ENCODE measurements at places on chromosomes 6 and 20.

DNA sequence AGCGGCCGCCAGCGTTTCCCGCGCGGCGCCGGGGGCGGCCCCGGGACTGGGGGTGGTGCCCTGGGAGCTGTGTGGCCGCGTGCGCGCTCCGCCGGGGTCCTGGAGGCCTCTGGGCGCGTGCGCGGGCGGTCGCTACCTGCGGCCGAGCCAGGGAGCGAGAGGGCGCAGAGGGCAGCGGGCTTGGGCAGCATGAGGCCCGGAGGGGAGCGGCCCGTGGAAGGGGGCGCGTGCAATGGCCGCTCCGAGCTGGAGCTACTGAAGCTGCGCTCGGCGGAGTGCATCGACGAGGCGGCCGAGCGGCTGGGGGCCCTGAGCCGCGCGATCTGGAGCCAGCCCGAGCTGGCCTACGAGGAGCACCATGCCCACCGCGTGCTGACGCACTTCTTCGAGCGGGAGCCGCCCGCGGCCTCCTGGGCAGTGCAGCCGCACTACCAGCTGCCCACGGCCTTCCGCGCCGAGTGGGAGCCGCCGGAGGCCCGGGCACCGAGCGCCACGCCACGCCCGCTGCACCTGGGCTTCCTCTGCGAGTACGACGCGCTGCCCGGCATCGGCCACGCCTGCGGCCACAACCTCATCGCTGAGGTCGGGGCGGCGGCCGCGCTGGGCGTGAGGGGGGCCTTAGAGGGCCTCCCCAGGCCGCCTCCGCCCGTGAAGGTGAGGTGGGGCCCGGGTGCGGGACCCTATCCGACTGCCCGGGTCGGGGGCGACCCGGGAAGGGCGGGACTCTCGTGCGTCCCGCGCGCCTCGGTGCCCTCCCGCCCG is at the start of gene PM20D2:
PM20D2 (plus strand) TSS at position 100 of the 762 bp plus-strand sequence; CDS start at position 190, 90 bp downstream.
- DNase-seq, result peak; percentile 52

GRCh38 chr20:29876911-29877285 is 1380.6 kb upstream of the DEFB115 start:
- DNase-seq, result no peak

DNA sequence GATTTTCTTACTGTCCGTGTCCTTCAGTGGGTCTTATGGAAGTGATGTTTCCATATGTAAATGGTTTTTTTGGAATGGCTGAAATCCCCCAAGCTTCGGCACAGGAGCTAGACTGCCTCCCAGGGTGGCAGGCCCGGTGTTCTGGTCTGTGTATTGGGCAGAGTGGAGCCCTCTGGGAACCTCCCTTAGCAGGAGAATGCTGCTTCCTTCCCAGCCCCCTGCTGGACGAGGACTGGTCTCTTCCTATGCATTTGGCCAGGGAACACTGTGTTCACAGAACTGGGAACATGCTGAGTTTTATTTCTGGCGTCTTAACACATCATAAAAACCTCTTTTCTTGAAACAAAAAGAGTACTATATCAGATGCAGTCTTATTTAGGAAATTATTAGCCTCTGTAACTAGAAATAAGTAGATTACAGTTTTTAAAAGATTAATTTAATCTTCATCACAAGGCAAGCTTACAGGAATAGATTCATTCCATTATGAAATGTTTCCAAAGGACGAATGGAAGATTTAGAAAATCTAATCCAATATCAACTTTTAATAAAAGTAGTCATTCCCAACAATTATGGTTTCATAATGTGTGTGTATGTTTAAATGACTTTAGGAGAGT is 56.6 kb downstream of the SYTL3 start:
- peak; percentile 42 for DNase-seq

DNA sequence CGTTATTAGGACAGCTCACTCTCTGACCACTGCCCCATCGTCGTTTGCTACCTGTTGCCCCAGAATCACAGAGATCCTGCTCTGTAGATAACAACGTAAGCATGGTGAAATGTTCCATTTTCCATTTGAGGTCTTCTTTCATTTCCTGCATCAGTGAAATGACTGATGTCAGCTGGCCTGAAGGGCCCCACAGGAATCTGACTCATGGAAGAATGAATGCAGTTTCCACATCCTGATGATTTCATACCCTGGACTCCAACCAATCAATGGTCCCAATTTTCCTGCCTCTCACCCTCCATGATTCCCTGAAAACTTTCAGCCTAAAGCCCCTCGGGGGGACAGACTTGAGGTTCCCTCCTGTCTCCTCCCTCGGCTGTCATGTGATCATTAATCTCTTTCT is 394.4 kb upstream of the CDH4 start:
- DNase-seq, result no peak

DNA sequence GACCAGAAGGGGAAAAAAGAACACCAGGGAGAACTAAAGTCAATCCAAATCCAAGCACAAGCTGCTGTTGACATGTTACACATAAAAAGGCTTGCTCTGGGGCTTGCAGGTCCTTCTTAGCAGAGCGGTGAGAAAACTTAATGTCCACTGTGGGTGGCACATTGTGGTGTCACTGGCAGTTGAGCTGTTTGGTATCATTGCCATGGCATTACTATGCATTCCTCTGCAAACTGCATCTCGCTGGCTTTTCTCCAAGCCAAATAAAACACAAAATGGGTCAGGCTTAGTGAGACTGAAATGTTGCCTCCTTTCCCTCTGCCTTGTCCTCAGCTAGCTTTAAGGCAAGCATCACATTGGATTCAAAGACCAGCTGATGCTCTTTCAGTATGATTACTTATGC is 40.9 kb downstream of the LY86 start:
- no peak for DNase-seq

DNA sequence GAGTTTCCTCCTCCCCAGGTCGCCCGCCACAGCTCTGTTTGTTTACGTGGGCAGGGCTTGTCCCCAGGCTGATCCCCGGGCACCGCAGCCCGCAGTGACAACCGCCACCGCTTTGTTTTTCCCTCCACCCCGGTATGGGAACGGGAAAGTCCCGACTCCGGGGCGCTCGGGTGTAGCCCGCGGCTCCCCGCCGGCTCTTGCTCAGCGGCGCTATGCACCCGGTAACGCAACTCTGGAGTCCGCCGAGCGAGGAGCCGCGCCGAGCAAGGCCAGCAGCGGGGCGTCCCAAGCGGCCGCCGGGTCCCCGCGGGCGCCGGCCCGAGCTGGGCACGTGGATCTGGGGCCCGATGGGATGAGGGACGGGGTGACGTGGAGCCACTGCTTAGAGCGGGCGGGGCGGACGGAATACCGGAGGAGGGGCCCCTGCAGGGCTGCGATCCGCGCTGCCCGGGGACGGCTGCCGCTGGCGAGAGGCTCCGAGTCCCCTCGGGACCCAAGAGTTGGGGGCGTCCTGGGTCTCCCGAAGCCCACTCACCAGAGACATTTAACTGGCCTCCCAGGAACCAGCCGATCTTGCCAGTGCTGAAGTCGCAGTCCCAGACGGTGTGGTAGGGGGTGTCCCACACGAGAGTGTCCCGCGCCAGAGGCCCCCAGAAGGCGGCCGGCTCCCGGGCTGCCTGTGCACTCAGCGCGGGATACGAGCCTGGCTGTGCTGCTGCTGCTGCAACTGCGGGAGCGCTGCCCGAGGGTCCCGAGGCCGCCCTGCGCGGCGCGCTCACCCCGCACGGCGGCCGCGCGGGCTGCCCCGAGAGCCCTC is 497 bp downstream of the ACSS1 start:
- peak; percentile 81 for DNase-seq

- no peak for DNase-seq
Observed at GRCh38 chr6:125791151-125791819, 525 bp downstream of the NCOA7 start.

DNA sequence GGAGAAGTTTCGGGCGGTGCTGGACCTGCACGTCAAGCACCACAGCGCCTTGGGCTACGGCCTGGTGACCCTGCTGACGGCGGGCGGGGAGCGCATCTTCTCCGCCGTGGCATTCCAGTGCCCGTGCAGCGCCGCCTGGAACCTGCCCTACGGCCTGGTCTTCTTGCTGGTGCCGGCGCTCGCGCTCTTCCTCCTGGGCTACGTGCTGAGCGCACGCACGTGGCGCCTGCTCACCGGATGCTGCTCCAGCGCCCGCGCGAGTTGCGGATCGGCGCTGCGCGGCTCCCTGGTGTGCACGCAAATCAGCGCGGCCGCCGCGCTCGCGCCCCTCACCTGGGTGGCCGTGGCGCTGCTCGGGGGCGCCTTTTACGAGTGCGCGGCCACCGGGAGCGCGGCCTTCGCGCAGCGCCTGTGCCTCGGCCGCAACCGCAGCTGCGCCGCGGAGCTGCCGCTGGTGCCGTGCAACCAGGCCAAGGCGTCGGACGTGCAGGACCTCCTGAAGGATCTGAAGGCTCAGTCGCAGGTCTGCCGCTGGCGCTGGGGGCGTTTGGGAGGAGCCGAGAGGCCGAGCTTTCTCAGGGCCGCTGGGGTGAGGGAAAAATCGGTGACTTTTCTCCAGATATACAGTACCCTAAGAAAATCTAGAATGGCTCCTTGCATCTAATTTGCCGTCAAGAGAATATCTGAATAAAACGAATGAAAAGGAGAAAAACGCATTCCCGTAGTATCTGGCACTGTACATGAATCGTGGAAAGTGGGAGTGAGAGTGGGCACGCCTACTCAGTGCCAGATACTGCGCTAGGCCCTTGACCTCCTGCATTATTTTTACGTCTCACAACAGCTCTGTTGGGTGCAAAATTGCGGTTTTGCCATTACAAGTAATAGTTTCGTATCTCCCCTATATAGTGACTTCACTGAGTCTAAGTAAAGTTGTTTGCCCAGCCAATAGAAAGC is 1.0 kb downstream of the CALHM6 start:
- DNase-seq, result peak; percentile 46

GRCh38 chr6:105545228-105545920 is 142.5 kb upstream of the PREP start:
- DNase-seq, result no peak

- no peak for DNase-seq
Observed at GRCh38 chr6:14957355-14958059, 288.4 kb upstream of the JARID2 start.

GRCh38 chr6:129008591-129008990 is 125.7 kb downstream of the LAMA2 start:
- DNase-seq, result no peak

GRCh38 chr6:4606821-4607704 is 169.1 kb upstream of the CDYL start:
- DNase-seq, result no peak

DNA sequence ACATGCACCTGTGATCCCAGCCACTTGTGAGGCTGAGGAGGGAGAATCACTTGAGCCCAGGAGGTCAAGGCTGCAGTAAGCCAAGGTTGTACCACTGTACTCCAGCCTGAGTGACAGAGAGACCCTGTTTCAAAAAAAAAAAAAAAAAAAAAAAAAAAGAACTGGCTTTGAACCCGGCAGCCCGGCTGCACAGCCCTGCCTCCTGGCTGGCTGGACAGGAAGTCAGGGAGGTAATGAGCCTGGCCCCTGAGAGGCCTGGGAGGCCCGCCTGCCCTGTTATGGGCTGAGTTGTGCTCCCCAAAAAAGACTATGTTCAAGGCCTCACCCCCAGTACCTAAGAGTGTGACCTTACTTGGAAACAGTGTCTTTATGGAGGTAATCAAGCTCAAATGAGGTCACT is 65.6 kb downstream of the ABHD12 start:
- DNase-seq, result no peak

DNA sequence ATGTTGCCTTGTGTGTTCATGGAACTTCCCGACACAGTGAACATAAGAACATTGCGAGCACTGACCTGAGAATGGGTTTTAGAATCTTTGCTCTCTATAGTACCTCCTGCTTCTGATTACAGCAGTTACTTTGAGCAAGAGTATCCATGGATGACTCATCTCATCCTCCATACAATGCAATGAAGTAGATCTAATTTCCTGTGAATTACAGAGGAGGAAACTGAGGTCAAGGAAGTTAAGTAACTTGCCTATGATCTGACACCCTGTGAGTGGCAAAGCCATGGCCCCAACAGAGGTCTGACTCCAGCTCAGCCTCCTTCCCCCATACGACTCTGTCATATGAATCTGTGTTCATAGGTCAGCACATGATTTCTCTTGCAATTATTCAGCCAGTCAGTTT is 518.1 kb downstream of the TFAP2A start:
- no peak for DNase-seq

- peak; percentile 42 for DNase-seq
Observed at GRCh38 chr6:113860181-113860955, 3.2 kb downstream of the MARCKS start.

DNA sequence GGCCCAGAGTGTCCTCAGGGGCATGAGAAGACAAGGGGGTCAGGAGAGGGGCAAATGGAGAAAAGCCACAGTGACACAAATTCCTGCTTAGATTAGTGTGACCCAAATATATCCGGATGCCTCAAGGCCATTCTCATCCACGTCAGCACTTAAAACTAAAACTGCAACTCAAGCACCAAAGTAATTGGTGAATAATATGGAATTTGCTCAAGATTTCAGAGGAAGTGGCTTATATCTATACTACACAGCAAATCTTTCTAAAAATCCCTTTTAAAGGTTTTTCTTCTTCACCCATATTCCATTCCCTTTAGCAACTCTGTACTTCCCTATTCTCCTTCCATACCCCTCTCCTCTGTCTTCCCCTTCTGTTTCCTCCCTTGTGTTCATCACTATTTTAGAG is 15.2 kb downstream of the DEF6 start:
- no peak for DNase-seq

DNA sequence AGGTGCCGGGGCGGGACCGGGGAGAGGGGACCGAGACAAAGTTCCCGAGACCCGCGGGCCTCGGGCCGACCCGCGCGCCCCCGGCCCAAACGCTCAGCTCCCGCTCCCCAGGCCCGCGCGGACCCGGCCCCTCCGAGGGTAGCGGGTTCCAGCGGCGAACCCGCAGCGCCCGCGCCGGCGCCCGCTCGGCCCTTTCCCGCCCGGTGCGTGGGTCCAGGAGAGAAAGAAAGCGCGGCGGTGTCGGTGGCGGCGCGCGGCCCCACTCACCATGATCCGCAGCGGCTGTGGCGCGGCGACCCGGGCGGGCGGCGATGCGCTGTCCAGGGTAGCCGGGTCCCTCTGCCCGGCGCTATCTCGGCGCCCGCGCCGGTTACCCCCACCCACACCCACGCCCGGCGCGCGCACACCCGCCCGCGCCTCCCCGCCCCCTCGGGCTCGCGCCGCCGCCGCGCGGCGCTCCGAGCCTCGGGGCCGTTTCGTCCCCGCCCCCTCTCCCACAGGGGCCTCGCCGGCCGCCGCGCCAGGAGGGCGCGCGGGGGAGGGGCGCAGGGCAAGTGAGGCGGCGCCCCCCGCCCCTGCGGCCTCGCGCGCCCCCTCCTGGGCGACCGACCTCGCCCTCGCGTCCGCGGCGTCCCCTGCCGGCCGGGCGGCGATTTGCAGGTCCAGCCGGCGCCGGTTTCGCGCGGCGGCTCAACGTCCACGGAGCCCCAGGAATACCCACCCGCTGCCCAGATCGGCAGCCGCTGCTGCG is at the start of gene ELOVL2:
ELOVL2 (minus strand) TSS at position 345 of the 751 bp plus-strand sequence; CDS start at position 270, 75 bp downstream.
- DNase-seq, result peak; percentile 49

DNA sequence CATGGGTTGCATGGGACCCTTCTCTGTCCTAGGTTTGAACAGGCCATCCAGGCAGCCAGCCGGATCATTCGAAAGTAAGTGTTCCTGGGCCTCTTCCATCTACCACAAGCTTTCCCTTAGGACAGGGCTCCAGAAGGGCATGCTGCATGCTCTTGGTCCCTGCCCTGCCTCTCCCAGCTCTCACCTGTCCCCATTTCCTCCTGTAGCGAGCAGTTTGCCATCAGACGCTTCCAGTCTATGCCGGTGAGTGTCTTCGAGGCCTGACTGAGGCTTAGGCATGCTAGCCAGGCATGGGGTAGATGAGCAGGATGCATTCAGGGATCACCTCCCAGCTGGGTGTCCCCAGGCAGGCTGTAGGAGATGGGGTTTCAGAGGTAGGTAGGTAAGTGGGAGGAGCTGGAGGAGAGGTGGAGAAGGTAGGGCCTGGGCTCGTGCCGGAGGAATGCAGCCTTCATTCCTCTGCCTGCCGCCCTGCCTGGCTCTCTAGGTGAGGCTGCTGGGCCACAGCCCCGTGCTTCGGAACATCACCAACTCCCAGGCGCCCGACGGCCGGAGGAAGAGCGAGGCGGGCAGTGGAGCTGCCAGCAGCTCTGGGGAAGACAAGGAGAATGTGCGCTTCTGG is 4.3 kb downstream of the CDC25B start:
- no peak for DNase-seq
